ENCODE measurements at places on chromosomes 6 and 20.
A peak's percentile ranks its signal among the peaks of the same experiment; 100 is the strongest.

DNA sequence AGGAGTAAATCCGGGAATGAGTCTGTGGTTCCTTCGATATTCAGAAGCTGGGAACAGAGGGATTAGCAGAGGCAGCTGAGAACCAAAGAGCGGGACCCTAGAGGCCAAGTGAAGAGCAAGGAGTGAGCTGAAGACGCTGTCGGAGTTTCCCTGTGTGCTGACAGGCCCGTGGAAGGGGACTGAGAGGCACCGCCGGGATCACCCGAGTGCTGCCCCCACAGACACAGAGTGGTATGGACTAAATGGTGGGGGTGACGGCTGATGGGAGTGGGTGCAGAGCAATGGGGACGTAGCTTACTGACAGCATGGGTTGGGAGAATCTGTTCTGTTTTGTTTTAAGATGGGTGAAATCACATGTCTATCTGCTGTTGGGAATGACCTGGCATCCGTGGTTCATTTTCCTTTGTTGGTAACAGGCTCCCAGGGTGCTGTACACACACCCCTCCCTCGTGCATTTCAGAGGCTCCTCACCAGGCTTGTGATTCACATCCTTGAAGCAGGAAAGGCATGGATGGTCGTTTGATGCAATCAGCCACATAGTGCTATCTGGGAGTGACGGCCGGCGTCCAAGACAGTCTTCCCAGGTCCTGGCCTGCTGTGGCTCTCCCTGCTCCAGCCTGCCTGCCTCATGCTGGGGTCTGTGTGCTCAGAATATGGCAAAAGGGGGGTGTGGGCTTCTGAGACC is 97.4 kb downstream of the THBS2 start:
- DNase-seq, result no peak

GRCh38 chr6:21824431-21825177 is 231.1 kb downstream of the SOX4 start:
- no peak for DNase-seq

GRCh38 chr6:40252531-40253258 is 318.4 kb upstream of the MOCS1 start:
- DNase-seq, result no peak

- DNase-seq, result peak; percentile 50
These were observed 90.0 kb upstream of the IFNGR1 start for GRCh38 chr6:137309078-137309762.

GRCh38 chr6:130176378-130176777 is 46.4 kb downstream of the SAMD3 start:
- DNase-seq, result no peak

DNA sequence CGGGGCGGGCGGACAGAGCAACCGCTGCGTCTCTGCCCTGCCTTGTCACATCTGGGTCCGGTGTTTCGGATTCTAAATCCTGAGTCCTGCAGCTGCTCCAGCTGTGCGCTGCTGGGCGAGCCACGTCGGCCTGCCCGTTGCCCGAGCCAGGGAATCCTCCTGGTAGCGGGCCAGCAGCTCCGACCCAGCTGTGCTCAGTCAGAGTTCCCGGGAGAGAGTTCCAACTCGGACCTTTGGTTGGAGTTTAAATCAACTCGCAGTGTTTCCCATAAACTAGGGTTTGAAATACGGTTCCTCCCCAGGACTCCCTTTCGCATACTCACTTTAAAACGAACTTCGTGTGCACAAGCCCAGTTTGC is 315 bp upstream of the PDE10A start:
- DNase-seq, result no peak

DNA sequence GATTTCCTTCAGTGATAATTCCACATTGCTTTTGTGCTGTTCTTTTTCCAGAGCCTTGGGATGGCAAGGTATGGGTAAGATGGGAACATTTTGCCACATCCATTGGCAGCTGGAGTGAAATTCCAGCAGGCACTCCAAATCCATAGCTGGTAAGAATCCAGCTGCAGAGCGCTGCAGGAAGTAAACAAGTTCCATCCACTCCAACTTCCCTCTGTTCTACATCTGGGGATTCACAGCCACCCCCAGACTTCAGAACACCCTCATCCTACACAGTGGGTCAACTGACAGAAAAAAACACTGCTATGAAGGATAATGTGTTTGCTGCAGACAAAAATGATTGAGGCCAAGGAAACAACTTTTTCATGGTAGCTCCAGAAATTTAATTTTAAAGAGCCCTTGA is 747.8 kb downstream of the MAFB start:
- no peak for DNase-seq

DNA sequence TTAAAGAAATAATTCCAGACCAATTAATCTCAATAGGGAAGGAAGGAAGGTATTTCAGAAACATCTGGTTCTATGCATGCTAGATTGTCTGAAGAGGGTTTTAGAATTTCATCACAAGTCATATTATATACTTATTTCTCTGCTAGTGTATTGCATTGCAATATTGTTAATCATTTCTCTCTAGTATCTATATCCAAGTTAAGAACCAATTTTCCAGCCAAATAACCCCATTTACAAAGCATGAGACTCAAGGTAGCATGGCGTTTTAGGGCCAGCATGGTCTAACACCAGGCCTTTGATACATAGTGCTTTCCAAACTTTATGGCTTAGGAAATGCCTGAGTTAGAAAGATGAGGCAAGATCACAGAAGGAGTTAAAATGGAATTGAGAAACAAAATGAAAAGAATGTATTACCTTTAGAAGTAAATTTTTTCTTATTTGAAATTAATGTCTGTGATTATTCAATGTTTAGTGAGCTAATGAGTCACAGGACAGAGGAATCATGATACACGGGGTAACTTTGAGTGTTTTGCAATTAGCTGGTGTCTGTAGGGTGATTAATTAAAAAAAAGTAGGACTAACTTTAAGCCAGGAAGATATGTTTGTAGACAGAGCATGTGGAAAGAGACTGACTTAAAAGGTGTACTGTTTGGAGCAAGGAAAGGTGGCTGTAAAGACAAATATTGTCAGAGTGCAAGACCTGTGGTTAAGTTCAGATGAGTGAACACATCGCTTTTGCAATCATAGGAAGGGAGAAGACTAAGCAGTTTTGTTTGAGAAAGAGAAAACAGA is 1006.2 kb upstream of the CITED2 start:
- no peak for DNase-seq

DNA sequence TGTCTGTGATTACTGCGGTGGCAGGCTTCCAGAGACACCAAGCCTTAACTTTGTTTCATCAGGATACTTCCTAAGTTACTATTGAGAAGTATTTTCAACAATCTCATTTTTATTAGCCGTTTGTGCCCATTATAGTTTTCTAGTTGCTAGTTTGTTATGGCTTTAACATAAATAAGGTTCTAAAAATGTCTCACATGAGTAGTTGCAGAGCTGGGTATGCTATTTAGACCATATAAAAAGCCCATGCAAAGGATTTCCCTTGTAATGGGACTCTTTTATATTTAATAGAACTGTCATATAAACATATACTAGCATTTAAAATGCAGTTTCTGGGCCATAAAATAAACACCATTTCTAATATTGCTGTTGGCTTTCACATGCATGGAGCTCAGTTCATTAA is 205.3 kb upstream of the TCF21 start:
- DNase-seq, result no peak

GRCh38 chr20:22719167-22719591 is 134.8 kb upstream of the FOXA2 start:
- DNase-seq, result no peak

DNA sequence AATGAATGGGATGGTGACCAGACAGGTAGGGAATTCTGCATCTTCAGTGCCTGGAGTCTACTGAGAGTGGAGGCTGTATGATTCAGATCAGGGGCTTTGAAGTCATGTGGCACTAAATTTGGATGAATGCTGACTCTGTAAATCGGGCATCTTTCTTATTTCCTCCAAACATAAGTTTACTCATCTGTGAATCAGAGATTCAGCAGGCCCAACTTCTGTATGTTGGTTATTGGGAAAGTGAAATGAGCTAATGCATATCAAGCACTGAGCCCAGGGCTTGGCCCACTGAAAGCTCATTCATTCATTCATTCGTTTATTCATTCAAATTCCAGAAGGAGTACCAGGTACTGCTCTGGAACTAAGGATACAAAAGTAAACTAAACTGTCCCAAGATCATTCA is 192.3 kb upstream of the RIN2 start:
- no peak for DNase-seq

GRCh38 chr20:44541992-44542391 is 20.1 kb upstream of the SERINC3 start:
- DNase-seq, result no peak

GRCh38 chr20:434661-435419 is 26.7 kb downstream of the RBCK1 start:
- DNase-seq, result no peak

DNA sequence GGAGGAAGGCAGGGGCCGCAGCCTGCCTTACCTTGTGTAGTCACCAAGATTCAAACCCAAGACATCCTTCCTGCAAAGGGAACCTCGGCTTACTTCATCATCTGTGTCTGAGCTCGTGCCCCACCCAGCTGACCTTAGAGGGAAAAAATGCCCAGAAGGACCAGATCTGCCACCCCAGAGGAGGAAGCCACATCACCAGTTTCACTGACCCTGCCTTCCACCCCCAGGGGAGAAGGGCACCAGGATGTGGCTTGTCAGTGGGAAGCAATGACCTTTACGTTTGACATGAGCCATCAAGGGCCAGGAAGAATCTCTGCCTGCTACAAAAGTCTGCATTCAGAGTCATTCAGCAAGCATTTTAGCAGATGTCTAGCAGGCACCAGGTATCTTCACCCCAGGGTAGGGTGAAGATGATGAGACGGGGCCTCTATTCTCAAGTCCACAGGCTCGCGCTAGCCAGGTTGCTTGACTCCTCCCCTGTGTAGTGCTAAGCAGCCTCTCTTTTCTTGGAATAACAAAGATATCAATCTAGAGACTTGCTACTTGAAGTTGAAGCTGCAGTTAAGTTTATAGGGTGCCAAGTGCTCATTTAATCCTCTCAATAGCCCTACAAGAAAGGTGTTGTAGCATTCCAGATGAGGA is 28.1 kb downstream of the HM13 start:
- no peak for DNase-seq

DNA sequence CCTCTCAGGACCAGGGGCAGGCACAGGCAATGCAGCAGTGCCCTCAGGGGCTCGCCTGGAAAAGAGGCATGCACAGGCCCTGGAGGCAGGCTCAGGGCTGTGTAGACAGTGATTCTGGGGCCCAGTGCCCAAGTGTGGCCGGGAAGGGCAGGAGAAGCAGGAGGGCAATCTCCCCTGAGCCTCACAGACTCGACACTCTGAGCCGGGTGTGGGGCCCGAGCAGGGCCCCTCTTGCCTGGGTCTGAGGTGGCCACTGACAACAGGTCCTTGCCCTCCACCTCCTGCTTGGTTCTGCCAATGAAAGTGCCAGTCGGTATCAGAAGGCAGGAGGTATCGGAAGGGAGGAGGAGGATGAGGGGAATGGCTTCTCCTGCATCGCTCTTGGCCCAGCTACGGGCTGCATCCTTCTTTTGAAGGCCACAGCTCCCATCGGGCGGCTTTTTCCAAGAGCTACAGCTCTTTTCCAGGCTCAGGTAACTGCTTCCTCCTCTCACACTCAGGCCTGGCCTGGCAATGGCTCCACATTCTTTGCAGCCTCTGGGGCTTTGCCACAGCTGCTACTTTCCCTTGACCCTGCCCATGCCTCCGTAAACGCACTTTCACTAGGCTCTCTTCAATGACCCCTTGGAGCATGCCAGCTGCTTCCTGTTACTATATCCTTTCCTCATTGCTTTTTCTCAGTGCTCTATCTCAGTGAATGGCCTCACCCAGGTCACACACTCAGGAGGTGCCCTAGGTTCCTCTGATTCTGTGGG is 24.5 kb downstream of the GABRR2 start:
- no peak for DNase-seq

DNA sequence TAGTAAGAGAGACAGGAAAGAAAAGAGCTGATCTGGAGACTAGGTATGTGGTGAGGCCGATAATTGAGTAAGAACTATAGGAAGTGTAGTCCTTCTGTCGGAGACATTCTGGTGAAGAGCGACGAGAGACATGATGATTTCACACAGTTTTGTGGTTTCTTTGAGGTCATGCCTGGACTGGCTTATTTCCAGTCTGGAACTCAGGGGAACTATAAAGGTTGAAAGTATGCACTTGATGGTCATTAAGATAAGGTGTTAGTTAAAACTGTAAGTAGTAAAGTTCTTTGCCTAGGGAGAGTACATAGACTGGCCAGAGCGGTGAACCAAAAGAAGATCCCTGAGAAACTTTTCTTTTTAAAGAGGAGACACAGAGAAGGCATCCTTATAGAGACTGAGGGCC is 68.8 kb downstream of the RFX6 start:
- no peak for DNase-seq

- DNase-seq, result no peak
These were observed 73.5 kb upstream of the LAMP5 start for GRCh38 chr20:9440892-9441291.

GRCh38 chr6:13649393-13649792 is 34.3 kb downstream of the NOL7 start:
- no peak for DNase-seq

DNA sequence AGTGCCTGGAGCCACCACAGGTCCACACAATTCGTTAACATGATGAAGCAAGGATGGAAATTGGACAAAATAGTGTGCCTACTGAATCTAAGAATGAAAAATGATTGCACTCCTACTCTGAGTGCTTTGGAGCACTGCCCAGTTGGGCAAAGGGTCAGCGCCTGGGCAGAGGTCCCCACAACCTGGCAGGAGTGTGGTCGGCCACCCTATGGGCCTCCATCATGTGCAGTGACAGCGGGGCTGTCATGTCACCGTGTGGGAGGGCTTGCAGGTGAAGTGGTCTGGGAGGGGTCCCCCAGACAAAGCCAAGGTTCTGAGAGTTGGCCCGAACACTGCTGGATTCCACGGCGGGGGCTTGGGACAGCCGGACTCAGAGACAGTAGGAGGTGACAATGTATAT is 36.2 kb upstream of the CD93 start:
- DNase-seq, result no peak

- DNase-seq, result no peak
These were observed 110.5 kb downstream of the FAM120B start for GRCh38 chr6:170416959-170417606.

DNA sequence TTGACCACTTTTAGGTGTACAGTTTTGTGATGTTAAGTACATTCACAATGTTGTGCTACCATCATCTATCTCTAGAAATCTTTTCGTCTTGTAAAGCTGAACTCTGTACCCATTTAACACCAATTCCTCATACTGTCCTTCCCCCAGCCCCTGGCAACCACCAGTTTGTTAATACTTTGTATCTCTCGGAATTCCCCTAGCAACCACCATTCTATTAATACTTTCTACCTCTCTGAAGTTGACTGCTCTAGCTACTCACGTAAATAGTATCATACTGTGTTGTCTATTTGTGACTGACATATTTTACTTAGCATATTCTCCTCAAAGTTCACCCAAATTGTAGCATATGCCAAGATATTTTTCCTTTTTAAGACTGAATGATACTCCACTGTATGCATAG is 82.3 kb upstream of the CLDN20 start:
- DNase-seq, result no peak

DNA sequence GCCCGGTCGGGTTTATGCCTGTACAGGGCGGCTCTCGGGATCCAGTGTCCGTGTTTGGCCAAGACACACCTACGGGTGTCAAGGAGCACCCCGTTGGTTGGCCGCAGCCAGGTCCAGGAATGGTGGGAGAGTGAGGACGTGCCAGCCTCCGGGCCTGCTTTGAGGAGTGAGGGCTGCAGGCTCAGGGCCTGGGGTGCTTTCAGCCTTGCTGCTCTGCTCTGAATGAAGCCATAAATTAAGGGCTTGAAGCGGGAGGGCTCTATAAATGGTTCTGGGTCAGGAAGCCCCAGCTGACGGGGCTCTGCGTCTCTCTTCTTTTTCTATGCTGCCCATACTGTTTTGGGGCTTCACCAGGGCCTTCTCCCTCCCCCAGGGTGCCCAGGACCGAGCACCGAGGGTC is 15.1 kb downstream of the GATA5 start:
- DNase-seq, result no peak
